ENCODE measurements at places on chromosomes 13 and 19.

GRCh38 chr19:2461751-2462634 is 5.2 kb upstream of the LMNB2 start:
- DNase-seq = peak; percentile 62

- no peak for DNase-seq
These were observed 235.1 kb upstream of the ATXN8OS start for GRCh38 chr13:69872321-69873047.

- DNase-seq = no peak
These were observed 682.4 kb downstream of the UQCRFS1 start for GRCh38 chr19:28530406-28531035.

DNA sequence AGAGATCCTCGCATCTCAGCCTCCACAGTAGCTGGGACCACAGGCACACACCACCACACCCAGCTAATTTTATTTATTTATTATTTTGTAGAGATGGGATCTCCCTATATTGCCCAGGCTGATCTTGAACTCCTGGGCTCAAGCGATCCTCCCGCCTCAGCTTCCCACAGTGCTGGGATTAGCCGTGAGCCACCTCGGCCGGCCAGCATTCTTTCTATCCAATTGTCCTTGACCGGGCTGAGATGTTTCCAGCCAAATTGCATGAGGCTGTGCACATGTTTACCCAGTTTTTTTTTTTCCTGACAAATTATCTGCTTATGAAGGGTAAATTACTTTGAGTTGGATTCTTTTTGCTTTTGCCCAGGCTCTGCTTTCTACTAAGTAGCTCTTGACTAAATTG is 28.2 kb downstream of the UNC13A start:
- DNase-seq = no peak

DNA sequence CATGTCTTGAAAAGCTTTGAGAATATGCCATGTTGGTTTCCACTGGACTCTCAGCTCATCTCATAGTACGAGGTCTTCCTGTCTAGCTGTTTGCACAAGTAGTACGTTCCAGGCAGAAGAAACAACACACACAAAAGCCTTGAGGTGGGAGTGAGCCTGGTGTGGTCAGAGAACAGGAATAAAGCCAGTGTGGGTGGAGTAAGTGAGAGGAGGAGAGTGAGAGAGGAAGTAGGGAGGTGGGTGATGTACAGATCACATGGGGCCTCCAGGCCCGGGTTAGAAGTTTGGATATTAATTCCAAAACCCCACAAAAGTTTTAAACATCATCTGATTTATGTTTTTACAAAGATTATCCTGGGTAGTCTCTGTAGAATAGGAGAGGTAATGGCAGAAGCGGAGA is 230.6 kb downstream of the MTUS2 start:
- DNase-seq = no peak

DNA sequence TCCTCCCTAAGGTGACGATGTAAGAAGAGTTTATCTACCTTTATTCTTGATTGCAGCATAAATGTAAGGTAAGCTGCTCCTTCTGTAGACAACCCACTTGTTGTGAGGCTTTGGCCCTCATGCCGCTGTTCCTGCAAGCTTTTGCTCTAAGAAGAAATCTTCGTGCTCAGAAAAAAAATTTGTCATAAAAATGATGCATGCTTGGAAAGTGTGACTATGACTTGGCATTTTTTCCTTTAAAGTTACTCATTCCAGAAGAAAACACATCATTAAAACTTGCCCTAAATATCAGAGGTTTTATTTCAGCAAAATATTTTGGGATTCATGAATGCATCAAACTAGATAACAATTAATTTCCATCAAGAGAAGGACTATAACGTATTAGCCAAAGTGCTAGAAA is 39.8 kb downstream of the KCTD12 start:
- no peak for DNase-seq

GRCh38 chr19:51921949-51922348 is 5.3 kb upstream of the ZNF613 start:
- no peak for DNase-seq

GRCh38 chr13:70407486-70407885 is 299.2 kb upstream of the KLHL1 start:
- DNase-seq = no peak

DNA sequence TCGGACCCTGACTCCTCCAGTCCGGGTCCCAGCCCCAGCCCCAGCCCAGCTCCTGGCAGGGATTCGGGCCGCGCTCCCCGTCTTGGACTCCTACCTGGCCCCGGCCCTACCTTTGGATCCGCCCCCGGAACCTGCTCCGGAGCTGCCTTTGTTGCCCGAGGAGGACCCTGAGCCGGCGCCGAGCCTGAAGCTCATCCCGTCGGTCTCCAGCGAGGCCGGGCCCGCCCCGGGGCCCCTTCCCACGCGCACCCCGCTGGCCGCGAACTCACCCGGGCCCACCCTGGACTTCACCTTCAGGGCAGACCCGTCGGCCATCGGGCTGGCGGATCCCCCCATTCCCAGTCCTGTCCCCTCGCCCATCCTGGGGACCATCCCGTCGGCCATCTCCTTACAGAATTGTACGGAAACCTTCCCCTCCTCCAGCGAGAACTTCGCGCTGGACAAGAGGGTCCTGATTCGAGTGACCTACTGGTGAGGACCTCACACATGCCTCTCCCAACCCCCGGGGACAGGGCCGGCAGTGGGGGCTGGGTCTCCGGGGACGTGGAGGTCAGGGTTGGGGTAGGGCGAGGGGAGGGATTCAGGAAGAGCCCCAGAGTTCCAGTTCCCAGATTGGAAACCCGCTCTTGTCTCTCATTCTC is 732 bp downstream of the SELENOV start:
- no peak for DNase-seq
